Esophagus mucosa (tissue), 1 donor: ENCODE measurements at places on chromosomes 12 and 14. TPM values are rescaled to one million over a fixed set of nuclear protein-coding genes. Genes with fewer than 3 reads are reported as not detected.

The NOVA1 gene
- 0.72 TPM for total RNA-seq

DNA sequence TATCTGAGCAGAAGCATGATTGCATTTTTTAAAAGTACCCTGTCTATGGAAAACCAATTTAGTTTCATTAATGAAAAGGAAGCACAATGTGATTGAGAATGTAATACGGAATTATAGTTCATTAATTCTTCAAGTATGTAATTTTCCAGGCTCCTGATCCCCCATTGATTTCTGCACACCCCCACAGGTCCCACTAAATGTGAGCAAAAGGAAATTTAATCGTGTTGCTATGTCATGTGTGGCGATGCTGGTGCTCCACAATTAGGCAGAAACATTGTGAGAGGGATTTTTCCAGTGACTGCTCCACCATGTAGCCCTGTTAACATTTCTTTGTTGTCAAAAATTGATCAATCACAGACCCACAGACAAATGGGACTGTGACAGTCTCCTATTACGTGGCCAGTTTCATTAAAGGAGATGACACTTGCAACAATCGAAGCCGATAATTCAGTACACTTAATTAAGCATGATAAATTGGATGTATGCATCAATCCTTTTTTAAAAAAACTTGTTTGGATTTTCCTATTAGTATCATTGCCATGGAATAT, 306.0 kb downstream of the NELL2 start:
- ATAC-seq, result no peak

DNA sequence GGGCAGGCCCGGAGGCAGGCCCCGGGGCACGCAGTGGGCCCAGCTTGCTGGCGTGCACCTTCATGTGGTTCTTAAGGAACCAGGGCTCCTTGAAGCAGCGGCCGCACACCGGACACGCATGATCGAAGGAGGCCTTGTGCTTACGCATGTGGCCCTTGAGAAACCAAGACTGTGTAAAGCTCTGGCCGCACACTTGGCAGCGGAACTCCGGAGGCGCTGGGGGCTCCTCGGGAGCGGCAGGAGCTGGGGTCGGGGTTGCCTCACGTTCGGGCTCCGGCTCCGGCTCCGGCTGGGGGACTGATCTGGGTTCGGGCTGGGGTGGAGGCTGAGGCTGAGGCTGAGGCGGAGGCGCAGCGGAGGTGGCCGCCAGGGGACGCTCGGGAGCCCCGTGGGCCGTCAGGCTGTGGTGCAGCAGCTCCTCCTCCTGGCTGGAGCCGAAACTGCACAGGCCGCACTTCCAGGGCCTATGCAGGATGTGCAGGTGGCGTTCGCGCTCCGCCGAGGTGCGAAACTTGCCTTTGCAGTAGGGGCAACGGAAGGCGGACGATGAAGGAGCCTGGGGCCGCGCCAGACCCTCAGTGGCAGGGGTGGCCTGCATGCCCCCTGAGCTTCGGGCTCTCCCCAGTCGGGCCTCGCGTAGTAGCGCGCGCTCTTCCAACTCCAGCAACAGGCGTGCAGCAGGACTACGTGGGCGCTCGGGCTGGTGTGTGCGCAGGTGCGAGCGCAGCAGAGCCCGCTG, 6.0 kb downstream of the ZNF219 start:
- ATAC-seq, result peak; percentile 88

The MDGA2 gene
- total RNA-seq, result not detected

GRCh38 chr14:94752591-94753436, 17.1 kb downstream of the GSC start:
- ATAC-seq, result no peak

DNA sequence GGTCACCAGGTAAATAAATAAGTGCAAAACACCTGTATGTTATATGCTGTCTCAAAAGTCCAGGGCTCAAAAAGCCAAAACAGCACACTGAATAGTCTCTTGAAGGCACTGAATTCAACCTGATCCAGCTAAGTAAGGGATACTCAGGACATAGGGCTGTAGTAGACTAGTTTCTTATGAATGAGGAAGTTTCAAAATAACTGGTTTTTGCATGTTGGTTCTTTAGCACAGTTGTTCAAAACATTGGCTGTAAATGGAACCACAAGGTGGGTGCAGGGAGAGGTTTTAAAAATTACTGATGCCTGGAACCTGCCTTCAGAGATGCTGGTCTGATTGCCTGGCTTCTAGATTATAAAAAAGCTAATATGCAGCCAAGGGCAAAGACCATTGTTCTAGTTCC, 34.1 kb downstream of the NDUFA12 start:
- no peak for ATAC-seq
